Effector memory CD8-positive, alpha-beta T cell (primary cell): ENCODE measurements at places on chromosomes 5 and 9.

GRCh38 chr5:112684737-112685136, 52.9 kb upstream of the APC start:
- DNase-seq: no peak

DNA sequence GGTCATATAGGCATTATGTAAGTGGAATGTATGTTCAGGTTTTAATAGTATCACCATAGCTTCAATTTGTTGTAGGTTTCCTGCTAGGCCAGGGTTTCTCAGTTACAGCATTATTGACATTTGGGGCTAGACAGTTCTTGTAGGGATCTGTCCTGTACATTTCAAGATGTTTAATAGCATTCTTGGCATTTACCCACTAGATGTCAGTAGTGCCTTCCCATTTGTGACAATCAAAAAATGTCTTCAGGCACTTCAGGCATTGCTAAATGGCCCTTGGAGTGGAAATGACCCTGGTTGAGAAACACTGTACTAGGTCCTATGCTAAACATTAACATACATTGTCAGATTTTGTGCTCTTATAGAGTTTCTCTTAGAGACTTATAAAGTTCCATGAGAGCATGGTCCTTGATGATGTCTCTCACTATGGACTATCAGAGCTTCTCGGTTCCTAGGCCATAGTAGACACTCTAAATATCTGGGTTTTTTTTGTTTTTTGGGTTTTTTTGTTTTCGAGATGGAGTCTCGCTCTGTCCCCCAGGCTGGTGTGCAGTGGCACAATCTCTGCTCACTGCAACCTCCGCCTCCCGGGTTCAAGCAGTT, 1.4 kb downstream of the KIF20A start:
- DNase-seq: no peak

GRCh38 chr5:148623101-148623500, 31.2 kb downstream of the HTR4 start:
- no peak for DNase-seq

DNA sequence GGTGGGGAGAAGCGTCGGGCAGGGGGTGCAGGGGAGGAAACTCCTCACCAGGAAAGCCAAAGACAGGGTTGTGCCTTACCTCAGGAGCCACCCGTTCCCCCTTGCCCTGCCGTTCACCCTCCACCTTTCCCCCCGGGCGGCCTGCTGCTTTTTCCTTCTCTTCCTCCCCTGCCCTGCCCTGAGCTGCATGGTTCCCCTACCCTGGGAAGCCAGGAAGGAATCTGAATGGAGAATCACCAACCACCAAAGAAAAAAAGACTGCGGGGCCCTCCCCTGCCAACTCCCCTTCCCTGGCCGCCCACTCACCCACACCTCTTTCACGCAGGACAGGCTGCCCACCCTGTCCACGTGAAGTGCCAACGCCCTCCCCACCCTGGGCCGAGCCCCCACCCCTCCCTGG, 820 bp upstream of the NFX1 start:
- DNase-seq: no peak

DNA sequence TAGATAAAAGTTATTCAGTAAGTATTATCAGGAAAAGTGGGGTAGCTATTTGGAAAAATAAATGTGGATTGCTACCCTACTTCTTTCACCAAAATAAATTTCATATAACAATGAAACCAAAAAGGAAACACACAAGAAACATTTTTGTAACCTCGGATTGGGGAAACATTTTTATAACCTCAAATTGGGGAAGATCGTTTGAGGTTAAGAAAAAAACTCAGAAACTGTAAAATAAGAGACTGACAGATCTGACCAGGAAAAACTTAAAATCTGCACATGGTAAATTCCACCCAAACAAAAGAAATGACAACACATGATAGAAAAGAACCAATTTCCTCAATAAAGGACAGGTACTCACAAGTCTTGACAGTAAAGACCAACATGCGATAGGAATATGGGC, 13.5 kb downstream of the EFCAB9 start:
- DNase-seq: no peak

DNA sequence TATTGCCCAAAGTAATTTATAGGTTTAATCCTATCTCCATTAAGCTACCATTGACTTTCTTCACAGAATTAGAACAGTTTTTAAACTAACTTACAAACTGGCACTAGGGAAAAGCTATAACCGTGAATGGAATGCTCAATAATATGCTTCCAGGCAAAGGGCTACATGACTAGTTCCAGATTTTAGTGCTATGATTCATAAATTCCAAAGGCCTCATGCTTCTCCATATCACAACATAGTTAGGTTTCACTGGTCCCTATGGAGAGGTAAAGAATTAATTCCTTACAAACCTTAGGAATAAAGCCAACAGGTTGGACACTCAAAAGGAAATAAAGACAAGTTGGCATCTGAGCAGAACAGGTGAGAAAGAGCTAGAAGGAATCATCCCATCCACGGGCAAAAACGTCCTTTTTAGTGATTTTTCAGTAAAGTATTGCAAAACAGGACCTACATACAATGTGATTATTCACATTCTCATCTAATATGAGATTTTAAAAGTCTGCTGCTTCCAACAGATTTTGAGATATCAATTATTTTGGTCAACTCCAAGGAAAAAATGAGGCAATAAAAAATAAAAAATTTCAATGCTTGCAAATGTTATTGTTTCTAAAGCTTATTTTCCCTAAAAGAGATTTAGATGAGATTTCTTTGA, 97.0 kb upstream of the TARS1 start:
- DNase-seq: no peak
